NCI-H1694 (cell line): ENCODE measurements at places on chromosomes 6 and 20.

DNA sequence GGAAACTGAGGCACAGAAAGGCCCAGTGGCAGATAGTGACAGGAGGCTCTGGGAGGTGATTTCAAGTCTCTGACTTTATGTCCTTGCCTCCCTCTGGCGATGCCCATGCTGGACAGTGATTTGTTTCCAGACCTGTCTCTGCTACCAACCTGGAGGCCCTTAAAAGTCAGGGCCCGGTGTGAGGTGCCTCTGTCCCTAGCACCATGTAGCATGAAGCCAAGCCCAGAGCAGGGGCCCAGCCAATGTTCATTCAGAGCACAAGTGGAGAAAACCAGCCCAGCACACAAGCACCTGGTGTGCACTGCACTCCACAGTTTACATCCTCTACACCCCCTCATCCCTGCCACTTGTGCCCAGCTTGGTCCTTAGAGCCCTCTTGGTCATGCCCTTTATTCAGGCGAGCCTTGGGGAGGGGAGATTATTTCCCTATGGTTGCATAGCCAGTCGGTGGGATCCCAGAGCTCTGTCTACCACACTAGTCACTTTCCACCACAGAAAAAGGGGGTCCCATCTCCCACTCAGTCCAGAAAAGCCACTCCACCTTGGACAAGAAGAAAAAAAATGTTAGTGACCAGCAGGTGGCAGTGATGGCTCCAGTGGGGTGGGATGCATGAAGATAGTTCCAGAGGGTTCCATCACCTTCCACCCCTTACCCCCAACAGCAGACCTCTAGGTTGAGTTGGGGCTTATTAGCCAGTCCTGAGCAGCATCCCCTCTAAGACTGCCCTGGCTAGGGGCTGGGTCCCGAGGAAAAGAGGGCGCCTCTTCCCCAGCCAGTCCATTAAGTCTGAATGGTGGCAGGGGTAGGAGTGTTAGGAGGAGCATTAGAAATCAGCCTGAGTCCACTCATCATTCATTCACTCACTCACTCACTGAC is 30.9 kb downstream of the KIAA1755 start:
- no peak for DNase-seq

GRCh38 chr6:101800598-101800997 is 407.1 kb downstream of the GRIK2 start:
- DNase-seq, result no peak

- no peak for DNase-seq
Measured at GRCh38 chr20:17825960-17826843, 126.4 kb downstream of the BANF2 start.

DNA sequence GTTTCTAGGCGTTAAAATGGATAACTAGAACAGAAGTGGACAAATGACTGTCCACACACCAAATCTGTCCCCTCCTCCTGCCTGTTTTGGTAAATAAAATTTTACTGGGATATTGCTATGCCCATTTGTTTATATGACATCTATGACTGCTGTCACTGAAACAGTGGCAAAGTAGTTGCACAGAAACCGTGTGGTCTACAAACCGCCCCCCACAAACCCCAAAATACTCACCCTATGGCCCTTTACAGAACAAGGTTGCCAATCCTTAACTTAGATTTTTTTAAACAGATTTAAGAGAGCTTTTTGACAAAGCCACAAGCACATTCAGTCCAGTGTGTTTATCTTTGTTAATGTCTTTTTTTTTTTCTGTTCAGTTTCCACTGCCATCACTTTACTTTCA is 137.8 kb downstream of the MTFR2 start:
- no peak for DNase-seq

DNA sequence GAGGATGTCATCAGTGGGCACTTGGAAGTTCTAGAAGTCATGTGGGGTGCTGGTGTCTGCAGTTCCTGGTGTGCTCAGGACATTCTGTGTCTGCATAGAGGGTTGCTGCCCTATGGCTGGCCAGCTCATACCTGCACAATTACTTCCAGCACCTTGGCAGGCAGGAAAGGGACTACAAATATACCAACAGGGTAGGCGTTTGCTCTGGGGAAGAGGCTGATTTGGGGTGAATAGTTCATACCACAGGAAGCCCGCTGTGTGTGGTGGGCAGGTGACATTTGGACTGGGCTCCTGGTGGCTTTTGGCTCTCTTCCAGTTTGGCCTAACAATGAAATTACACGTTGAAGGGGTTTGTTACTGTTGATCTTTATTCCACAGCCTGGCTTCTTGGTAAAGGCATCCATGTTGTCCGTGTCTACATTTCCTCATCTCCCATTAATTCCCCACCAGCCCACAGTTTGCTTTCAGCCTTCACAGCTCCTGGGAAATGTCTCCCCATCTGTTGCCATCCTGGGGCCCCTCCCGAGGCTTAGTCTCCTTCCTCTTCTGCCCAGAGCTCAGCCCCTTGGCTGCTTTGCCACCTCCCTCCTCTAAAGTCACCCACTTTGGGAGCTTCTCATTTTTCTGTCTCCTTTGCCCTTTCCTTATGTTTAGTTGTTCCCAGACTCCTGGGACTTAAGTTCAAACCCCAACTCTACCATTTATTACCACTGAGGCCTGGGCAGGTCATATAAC is 88.1 kb downstream of the RSPH3 start:
- no peak for DNase-seq

DNA sequence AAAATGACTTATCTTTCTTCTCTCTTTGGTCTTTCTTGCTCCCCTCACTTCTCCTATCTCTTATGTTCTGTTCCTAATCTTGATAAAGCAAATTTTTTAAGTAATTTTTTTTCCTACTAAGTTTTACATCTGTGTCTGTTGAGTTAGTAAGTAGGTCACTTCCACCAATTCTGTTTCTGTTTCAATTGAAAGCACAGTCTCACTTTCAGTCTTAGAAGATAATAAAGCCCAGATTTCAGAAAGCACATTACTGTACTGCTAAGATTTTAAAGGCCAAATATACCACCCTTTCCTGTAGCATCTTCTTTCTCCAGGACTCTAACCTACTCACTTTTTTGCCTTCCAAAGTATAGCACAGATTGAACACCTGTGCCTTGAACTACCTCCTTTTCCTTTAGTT is 866.1 kb upstream of the ADGRB3 start:
- DNase-seq, result no peak

- DNase-seq, result no peak
Measured at GRCh38 chr6:44849806-44850205, 462.3 kb downstream of the CDC5L start.

GRCh38 chr6:170130771-170131241 is 160.1 kb downstream of the DLL1 start:
- no peak for DNase-seq

DNA sequence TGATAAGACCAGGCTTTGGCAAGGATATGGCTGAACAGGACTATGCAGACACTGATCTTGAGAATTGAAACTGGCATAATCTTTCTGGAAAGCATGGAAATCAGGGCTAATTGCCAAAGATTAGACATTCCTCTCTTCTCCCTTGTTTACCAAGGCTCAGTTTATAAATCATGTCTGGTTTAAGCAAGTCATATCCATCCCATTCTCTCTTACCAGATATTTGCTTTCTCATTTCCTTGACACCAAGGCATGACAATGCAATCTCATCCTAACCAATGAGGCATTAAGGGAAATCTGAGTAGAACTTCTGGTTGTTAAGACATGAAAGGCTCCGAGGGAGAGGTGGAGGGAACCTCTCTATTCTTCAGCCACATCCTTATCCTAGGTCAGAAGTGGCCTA is 110.3 kb upstream of the CEP85L start:
- no peak for DNase-seq

- DNase-seq, result no peak
Measured at GRCh38 chr6:38877721-38878120, 162.6 kb downstream of the DNAH8 start.

- DNase-seq, result no peak
Measured at GRCh38 chr6:5513408-5513807, 252.1 kb downstream of the FARS2 start.

DNA sequence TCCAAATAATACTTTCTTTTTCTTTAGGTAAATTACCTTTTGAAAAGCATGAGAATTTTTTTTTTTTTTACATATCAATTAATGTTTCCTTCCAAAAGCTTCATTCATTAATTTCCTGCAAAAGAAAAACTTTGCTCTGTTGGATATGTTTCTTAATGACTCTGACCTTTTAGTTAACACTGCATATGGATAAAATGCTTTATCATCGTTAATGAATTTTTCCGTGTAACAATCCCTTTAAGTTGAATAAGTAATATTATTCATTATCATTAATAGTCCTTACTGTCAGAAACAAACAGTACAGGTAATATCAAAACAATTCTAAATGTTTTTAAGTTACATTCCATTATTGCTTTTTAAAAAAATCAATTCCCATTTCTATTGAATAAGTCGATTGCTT is 345.1 kb downstream of the SAMD5 start:
- no peak for DNase-seq

DNA sequence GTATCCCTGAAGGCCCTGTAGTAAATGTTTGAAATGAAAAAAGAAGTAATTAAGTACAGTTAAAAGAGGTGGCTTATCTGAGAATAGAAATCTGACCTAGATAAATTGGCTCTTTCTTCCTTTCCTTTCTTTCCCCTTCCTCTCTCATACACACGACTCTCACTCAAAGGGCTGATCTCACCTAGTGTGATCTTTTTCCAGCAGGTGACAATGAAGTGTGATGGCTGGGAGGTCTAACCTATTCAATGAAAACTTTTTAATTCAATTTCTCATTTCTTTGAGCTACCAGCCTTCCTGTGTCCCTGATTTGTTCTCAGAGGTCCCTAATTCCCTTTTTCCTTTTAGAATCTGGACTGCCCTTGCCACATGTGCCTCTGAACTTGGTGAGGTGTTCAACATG is 118.0 kb upstream of the RIMS1 start:
- DNase-seq, result no peak

DNA sequence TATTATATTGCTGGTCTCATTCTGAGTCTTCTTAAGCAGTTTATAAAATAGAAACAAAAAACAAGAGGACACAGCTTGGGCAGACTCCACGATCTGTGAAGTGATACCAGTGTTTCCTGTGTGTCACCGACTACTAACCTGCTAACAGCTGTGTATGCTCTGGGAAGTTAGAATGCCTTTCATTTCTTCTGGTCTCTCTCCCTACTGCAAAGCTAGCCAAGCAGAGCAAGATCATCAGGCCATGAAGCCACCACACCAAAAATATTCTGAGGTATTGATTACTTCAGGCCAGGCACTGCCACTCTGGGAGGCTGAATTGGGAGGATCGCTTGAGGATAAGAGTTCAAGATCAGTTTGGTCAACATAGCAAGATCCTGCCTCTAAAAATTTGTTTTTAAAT is 46.9 kb upstream of the SMIM29 start:
- DNase-seq, result no peak

DNA sequence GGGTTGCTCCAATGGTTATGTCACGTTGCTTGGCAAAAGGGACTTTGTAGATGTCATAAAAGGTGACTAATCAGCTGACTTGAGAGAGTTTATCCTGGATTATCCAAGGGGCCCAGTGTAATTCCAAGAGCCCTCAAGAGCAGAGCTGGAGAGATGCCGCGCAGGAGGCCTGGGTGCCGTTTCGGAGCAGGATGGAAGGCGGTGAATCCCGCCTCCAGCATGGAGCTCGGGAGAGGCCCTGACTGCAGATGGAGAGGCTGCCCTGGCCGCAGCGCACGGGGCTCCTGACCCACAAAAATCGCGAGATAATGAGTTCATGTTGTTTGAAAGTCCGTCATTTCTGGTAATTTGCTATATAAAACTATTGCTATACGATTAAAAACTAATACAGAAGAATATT is 219.8 kb downstream of the ZDHHC14 start:
- no peak for DNase-seq

- DNase-seq, result no peak
Measured at GRCh38 chr6:82569022-82569421, 205.4 kb downstream of the TPBG start.

DNA sequence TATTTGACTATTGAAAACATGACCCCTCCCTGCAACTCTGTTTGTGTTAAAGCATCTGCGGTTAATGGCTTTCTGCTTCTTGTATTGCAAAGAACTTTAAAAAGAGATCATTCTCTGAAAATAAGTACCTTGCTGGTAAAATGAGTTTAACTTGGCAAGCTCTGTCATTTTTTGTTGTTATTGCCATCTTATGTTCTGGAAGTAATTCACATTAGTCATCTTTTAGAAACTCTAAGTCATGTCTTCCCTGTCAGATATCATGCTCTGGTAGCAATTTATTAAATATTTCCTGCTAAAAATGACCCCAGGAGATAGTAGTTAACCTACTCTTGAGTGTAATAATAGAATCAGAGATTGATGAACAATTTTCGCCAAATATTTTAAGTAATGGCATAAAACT is 890.6 kb downstream of the KIF16B start:
- no peak for DNase-seq

- no peak for DNase-seq
Measured at GRCh38 chr20:63467294-63468083, 5.0 kb downstream of the KCNQ2 start.

- DNase-seq, result no peak
Measured at GRCh38 chr6:106536851-106537250, 92.4 kb downstream of the RTN4IP1 start.

DNA sequence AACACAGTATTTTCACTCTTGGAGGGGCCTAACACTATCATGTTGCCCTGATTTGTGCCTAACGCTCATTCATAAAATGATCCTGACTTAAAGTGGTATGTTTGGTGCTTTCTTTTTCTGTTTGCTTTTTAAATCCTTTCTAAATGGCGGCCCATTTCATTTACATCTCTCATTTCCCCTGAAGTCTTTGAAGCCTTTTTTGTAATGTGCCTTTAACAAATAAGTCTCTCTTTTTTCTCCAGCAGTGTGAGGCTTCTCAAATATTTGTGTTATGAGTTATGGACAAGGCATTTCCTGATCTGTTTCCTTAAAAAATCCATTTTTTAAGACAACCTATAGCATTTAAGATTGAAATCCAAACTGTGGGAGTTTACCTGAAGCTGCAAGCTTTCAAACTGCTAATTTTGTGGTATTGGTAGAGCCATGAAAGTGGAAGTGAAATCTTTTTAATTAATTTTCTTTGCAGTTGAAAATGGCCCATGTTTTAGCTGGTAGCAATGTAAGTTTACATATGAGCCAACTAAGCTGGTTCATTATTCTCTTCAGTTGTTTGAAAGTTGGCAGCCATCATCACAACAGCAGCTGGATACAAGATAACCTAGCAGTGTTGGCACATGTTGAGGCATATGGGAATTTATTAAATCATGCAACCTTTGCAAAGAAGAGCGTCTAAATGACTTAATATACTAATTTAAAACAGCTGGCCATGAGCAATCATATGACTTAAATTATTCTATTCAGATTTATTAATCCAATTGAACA is 469.7 kb downstream of the CDKAL1 start:
- DNase-seq, result peak; percentile 91

DNA sequence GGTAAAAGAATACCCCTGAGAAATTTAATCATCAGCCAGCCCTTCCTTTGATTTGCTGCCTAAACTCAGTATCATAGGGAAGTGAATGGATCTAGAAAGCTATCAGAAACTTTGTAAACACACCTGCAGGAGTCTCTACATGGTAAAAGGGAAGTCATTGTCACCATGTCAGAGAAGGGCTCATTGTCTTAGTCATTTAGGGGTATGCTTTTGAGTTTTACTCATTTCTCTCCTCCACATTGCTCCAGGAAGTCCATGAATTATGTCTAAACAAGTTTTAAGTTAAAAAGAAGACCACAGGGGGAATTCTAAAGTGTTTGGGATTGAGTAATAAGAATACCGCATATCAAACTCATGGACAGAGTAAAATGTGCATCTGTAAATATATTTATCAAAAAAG is 2.5 kb downstream of the SLC17A1 start:
- no peak for DNase-seq

- no peak for DNase-seq
Measured at GRCh38 chr6:2063547-2063946, 181.9 kb downstream of the GMDS start.

- DNase-seq, result no peak
Measured at GRCh38 chr6:73123632-73124329, 101.5 kb downstream of the KHDC1L start.

- no peak for DNase-seq
Measured at GRCh38 chr20:34888468-34888867, 12.1 kb downstream of the ACSS2 start.
